ENCODE measurements at places on chromosomes 2 and 18.

- DNase-seq, result no peak
Observed at GRCh38 chr2:10012963-10013461, 30.3 kb upstream of the KLF11 start.

DNA sequence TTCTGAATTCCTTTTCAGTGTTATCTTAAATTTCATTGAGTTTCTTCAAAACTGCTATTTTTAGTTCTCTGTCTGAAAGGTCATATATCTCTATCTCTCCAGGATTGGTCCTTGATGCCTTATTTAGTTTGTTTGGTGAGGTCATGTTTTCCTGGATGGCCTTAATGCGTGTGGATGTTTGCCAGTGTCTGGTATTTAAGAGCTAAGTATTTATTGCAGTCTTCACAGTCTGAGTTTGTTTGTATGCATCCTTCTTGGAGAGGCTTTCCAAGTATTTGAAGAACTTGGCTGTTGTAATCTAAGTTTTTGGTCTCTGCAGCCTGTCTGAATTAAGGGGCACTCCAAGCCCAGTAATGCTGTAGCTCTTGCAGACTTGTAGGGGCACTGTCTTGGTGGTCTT lies 249.3 kb downstream of the ZNF385B start:
- no peak for DNase-seq

DNA sequence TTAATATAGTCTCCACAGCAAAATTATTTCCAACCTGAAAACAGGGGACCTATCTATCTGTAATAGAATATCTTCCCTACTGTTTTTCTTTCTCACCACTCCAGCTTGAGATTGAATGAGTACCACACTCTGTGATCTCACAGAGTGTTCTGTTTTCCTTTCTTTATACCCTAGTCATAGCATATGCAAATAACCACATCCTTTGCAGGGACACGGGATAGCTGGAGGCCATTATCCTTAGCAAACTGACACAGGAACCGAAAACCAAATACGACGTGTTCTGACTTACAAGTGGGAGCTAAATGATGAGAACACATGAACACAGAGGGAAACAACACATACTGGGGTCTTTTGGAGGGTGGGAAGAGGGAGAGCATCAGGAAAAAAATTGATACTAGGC lies 224.7 kb downstream of the SLC8A1 start:
- DNase-seq, result no peak

DNA sequence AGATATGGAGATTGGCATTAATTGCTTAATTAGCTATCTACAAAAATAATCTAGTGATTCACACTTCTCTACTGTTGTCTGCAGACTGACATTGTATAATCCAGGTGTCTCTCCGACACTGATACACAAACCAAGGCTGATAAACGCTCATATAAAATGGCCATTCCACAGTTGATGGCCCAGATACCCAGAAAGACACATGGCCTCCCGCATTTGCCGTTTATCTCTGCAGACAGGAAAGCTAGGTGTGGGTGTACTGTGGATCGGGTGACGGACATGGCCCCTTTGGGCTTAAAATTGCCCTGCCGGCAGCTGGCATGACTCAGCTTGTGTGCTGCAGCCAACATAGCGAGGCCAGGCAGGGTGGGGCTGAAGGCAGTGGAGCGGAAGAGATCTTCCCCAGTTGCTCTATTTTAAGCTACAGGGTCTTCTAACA lies 18.5 kb downstream of the PMAIP1 start:
- DNase-seq, result no peak

DNA sequence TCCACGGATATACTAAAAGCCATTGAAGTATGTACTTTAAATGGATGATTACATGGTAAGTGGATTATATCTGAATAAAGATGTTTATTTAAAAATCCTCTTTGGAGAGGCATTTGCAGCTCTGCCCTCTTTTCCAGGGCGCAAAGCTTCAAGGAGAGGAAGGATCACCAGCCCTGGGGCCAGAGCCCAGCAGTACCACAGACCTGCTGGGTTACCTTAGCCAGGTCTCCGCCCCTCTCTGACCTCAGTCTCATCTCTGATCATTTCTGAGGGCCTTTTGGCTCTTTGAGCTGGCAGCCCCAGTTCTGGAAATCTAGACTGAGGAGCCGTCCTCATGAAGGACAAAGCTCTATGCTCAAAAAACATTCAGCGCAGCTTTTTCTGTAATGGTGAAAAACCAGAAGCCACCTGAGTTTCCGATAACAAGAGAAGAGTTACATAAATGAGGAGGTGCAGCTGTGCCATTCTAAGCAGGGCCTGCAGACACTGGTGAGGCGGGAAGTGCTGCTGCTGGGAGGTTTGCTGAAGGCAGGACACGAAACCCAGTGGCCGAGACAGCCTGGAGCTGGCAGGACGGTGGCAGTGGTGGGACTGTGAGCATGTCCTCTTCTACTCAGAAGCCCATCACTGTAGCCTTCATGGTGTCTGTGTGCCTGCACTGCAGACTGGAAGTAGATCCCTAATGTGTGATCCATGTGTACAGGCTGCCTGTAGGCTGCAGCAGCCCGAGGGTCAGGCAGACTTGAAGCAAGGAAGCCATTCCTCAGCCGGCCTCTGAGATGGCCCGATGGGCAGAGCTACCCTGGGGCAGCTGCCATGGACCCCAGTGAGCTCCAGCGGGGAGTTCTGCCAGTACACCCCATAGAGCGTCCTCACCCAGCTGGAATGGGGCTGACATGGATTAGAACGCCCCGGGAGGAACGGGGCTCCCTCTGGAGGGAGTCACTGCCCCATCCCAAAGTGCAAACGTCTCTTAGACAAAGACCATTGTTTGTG lies 27.7 kb downstream of the ADRA2B start:
- no peak for DNase-seq

DNA sequence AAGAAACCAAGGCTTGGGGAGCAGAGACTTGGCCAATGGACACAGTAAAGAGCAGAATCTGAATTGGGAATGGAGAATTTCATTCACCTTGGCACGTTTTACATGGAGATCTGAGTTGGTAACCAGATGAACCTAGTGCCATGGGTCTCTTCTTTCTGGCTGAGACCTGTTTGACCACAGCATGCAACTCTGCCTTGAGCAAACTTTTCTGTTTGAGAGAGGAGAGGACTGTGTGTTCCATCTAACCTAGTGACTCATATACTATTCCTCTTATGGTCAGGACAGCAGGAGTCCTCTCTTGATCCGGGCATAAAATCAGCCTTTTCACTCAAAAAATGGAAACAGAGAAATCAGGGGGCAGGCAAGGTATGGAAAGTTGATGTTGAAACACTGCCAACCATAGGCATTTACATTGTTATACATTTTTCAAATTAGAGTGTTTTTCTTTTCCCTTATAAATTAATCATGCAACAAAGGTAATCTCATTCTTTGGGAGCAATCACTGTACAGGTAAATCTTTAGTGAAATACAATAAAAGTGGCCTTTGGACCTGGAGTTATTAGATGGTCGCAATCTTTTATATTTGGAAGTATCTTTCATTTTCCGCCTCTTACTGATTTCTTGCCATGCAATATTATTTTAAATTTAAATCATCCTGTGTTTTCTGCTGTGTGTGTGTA lies 86.7 kb downstream of the NRP2 start:
- DNase-seq, result no peak

DNA sequence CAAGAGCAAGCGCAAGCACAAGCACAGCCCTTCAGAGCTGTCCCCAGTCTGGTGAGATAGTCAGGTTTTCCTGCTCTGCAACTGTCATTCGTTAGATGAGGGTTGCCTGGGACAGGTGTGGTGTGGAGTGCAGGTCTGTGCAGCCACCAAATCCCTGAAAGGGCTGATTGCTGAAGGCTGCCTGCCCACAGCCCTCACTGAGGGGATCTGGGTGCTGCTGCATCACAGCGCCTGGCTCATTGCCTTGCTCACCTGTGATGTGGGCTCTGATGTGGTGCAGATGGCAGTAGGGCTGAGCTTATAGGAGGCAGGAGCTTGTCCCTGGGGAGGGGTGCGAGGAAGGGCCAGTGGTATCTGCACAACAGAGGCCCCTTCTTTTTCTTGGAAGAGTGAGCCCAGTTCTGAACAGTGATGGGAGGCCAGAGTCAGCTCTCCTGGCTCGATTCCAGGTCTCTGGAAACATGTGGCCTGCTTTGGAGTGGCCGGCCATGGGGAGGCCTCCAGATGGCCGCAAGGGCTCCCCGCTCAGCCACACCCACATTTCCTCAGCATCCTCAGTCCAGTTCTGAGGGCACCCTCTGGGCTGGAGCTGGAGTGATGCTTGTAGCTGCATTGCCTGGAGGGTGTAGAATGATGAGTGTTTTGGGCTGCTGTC lies 11.4 kb downstream of the UBE2F start:
- no peak for DNase-seq

GRCh38 chr2:207341804-207342203 lies 176.1 kb upstream of the KLF7 start:
- no peak for DNase-seq

DNA sequence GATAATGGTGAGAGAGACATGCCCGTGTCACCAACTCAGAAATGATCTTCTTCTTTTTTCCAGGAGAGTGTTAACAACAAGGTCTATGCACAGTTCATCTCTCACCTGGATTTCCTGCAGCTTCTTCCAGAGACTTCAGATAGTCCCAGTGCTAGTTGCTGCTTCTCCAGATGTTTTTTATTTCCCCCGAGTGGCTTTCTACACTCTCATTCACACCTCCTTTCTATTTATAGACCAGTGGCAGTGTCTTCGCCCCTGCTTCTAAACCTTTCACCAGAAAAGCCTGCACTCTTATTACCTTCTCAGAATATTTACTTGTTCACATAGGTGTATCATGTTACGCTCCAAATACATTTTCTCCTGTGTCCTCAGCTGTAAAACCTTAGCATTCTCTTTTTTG lies 558.8 kb upstream of the CHAC2 start:
- DNase-seq, result no peak

Measured in CD4-positive, alpha-beta T cell treated with Interleukin-21 for 1 hour (primary cell).